ENCODE measurements at places on chromosomes 6 and 20.
A peak's percentile ranks its signal among the peaks of the same experiment; 100 is the strongest.

DNA sequence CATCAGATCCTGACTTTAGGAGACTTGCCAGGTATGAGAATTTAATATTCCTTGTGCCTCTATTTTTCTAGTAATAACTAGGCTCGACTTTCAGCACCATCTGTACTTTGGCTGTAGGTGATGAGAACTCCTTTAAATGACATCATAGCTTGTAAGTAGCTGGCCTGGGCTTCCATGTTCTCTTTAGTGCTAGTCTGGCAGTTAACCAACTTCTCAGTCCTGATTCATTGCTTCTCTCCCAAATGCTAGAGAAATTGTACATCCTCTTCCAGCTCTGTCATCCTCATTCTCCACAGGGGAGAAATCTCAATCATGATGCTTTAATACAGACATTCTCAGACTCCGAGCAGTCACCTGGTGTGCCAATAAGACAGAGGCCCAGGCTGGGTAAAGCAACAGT lies 143.5 kb upstream of the MOCS1 start:
- no peak for DNase-seq

DNA sequence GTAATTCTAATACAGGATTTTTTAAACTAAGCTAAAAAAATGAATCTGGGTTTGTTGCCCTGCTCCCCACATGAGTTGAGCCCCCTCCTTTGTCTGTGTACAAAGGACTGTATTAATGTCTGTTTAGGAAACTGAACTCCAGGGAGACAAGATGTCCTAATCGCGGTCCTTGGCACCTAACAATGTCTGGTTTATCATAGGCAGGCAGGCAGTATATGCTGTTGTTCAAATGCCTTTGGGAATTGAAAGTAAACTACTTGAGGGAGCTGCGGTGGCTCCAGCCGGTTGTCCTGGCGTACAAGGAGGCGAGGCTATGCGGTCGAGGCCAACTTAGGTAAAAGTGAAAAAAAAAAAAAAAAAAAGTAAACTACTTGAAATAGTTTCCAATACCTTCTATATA lies 98.5 kb downstream of the TULP4 start:
- no peak for DNase-seq

DNA sequence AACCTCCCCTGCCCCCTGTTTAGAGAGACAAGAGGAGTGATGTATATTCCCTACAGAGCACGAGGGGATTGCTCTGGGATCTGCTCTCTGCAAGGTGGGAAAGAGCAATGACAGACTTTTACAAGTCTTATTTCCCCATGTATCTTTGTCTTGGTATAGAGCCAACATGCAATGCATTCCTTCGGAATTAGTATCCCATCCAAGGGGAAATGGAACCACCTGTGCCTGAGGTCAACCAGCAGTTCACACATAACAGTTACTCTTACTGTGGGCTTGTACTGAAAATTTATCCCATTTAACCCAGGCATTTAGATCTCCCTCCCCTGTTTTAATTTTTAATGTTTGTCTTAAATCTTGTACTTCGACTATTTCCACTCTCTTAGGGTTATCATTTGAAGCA lies 250.4 kb downstream of the C6orf118 start:
- no peak for DNase-seq

DNA sequence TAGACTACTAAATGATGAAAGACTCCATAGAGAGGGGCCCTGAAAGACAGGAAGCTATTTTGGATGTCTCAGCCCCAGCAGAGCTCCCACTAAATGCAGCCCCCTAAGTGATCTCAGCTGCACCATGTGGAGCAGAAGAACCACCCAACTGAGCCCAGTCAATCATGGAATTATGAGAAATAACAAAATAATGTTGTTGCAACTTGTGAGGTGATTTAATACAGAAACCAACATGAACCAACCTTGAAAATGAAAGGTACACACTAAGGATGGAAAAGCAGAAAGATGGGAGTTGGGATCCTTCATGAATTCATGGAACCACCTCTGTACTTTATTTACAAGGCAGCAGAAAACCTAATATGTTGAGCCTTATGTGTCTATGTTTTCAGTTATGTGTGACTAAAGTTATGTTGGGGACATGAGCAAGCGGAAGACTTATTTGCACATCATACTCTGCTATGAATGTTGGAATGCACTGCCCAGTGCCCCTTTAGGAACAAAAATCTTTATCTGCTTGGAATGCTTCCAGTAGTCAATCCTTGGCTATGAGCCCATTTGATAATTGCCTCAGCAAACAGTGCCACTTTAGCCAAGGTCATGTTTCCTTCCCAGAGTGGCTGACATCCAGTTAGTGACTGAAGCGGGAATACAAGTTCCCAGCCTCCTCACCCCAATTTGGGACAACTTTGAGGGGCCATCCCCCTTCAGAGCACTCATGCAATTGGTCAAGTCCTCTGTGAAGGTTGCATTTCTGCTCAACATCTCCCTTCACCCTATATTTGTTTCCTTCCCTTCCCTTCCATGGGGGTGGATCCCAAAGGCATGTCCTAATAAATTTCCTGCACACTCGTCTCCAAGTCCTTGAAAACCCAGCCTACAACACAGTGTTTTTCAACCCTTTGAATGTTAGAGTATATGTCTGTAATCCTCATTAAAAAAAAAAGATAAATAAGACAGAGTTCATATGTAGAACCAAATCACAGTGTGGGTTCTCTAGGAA lies 18.4 kb downstream of the TP53RK start:
- no peak for DNase-seq

DNA sequence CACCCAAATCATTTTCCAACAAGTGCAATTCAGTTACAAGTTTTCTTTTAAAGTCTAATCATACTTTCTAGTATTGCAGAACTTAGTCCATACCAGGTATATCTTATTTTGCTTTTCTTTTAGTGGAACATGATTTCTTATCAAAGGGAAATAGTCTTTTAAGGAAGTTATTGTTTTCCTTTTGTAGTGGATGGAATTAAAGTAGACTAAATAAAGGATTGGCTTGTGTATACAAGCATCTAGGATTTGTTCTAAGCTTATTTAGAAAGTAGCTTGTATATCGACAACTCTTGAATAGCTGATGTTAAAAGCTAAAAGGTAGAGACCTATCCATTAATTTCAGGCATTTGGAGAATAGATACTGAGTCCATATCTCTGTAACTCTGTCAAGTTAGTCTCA lies 14.8 kb downstream of the DCBLD1 start:
- DNase-seq = no peak

GRCh38 chr6:12403947-12404647 lies 113.9 kb downstream of the EDN1 start:
- DNase-seq = no peak

GRCh38 chr6:97842521-97842920 lies 559.5 kb upstream of the MMS22L start:
- DNase-seq = no peak

DNA sequence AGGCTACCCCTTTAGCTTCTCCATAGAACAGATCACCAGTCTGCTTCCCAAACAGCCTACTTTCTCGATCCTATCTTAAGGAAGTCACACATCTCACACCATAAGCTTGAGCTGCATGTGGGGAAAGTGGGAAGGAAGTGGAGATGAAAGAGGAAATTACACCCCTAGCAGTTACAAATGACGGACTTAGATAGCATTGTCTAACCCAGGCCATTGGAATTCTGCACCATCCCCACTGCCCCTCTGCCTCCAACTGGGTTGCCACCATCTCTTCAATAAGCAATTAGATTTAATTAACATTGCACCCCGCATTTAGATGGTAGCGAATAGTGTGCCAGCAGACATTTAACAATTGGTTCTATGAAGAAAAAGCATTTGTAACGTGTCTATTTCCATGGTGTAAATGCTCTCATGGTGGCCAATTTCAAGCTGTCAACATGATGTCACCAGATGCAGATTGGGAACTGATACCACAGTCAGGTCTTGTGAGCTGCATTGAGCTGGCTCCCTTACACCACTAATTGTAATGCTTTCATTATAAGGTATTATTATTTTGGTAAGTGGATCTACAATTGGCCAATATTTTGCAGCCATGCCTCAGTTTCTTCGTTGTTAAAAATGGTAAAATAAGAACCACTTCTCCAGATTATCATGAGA lies 124.7 kb downstream of the CD24 start:
- DNase-seq = no peak

DNA sequence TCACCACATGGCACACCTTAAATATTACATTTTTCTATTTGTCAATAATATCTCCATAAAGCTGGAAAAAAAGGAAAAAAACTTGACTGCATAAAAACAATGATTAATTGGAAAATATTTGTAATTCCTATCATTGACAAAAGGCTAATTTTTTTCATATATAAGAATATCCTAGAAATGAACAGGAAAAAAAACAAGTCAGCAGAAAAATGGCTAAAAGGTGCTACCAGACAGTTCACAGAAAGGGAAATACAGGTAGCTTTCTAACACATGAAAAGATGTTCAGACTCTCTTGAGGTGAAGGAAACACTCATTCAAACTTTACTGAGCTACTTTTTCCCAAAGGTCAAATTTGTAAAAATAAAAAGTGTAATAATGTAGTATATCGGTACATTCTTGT lies 104.1 kb upstream of the SCAF8 start:
- DNase-seq = no peak

- no peak for DNase-seq
Observed at GRCh38 chr6:76876922-76877553, 586.3 kb downstream of the HTR1B start.

GRCh38 chr6:119317007-119317406 lies 32.6 kb downstream of the MAN1A1 start:
- no peak for DNase-seq

- DNase-seq = no peak
Observed at GRCh38 chr20:23244156-23244915, 106.3 kb upstream of the NXT1 start.

DNA sequence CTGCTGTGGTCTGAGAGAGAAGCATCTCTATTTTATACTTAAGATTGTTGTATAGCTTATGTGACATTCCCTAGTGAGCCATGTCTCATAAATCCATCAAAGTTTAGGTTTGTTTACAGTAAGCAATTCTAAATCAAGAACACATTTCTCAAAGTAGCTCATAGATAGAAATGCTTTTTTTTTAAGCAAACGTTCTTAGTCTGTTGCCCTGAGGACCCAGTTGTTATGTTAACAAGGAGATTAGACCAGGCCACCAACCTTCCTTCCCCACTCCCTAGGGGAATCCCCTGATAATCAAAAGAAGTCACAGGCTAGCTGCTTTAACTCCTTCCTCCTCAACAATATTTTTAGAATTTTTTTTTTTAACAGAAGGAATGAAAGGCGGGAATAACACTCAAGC lies 169.0 kb downstream of the FUT9 start:
- DNase-seq = no peak

DNA sequence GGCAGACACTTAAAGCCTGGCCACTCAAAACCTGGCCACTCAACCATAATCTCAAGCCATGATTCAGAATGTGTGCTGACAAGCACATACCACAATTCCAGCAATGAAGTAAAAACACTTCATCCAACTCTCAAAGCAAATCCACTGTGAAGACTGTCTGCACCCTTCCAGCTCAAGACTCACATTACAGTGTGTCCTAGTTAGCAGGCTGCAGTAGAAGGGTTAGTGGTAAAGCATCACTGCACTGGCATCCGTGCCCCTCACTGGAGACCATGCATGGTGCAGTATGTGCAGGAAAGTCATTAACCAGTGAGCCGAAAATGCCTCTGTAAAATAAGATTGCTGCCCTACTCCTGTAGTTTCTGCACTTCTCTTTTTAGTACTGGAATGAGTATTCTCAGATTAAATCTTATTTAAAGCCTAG lies 43.4 kb downstream of the SLC23A2 start:
- DNase-seq = no peak

- peak; percentile 67 for DNase-seq
Observed at GRCh38 chr6:108541843-108542759, 18.6 kb upstream of the FOXO3 start.

- DNase-seq = no peak
Observed at GRCh38 chr6:117494283-117494682, 11.8 kb downstream of the DCBLD1 start.

DNA sequence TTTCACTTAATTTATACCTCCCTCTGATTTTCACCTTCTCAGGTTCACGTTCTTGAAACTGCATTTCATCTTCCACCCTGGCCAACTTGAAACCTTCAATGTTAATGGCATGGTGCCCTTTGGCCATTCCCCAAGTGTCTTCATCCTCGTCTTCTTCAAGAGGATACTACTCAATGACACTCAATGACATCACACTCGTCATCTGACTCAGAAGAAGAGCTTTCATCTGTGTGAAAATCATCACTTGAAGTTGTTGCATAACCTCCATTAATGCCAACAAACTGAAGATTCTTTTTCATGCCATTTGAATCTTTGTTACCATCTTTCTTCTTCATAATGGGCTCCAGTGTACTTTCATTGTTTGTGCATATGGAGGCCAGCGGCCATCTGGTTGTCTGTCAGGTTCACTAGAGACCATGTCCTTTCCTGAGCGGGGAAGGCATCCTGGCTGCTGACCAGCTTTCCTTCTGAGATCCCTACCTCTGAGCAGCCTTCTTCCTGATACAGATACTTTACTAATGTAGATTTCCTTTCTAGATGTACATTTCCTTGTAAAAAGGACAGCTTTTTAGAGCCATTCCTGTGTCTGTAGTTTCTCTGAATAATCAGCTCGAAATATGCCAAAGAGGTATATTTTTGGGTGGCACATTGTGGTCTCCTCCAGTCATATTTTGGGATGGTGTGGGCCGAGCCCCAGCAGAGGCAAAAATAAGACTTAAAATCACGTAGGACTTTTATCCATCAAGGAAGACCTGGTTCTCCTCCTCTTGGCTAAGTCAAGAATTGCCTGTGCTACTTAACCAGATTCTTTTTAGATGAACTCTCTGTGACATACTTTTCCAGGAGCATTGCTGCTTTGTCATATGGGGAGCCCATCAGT lies 21.3 kb downstream of the TRMT6 start:
- DNase-seq = no peak

- no peak for DNase-seq
Observed at GRCh38 chr20:46122516-46123481, 4.7 kb downstream of the CD40 start.

- DNase-seq = no peak
Observed at GRCh38 chr6:31697555-31697954, 5.6 kb downstream of the ABHD16A start.

Data from central memory CD4-positive, alpha-beta T cell (primary cell).